ENCODE measurements at places on chromosomes 3 and 15. TPM values are rescaled to one million over a fixed set of nuclear protein-coding genes. Genes with fewer than 3 reads are reported as not detected.

TRH gene
- 2.5 TPM for total RNA-seq

SEC22C gene
- 39.7 TPM for total RNA-seq

AMT gene
- 3.3 TPM for total RNA-seq

SCN11A gene
- 0.25 TPM for total RNA-seq

KIF7 gene
- total RNA-seq = 10.6 TPM

CYP11A1 gene
- total RNA-seq = 0.33 TPM

GOLGA6B gene
- total RNA-seq = not detected

CKMT1A gene
- not detected for total RNA-seq

RTP1 gene
- total RNA-seq = not detected

CORO2B gene
- total RNA-seq = 8.1 TPM

IL1RAP gene
- 14.6 TPM for total RNA-seq

TRIM42 gene
- not detected for total RNA-seq

SI gene
- not detected for total RNA-seq

RCN2 gene
- 89.8 TPM for total RNA-seq

GADL1 gene
- total RNA-seq = 0.18 TPM

UROC1 gene
- not detected for total RNA-seq

NDUFB5 gene
- total RNA-seq = 148 TPM

PCSK6 gene
- 0.81 TPM for total RNA-seq

SYNPR gene
- total RNA-seq = not detected

ROBO1 gene
- total RNA-seq = 25.3 TPM
